ENCODE measurements at places on chromosomes 5 and 9. TPM values are rescaled to one million over a fixed set of nuclear protein-coding genes. Genes with fewer than 3 reads are reported as not detected.

DNA sequence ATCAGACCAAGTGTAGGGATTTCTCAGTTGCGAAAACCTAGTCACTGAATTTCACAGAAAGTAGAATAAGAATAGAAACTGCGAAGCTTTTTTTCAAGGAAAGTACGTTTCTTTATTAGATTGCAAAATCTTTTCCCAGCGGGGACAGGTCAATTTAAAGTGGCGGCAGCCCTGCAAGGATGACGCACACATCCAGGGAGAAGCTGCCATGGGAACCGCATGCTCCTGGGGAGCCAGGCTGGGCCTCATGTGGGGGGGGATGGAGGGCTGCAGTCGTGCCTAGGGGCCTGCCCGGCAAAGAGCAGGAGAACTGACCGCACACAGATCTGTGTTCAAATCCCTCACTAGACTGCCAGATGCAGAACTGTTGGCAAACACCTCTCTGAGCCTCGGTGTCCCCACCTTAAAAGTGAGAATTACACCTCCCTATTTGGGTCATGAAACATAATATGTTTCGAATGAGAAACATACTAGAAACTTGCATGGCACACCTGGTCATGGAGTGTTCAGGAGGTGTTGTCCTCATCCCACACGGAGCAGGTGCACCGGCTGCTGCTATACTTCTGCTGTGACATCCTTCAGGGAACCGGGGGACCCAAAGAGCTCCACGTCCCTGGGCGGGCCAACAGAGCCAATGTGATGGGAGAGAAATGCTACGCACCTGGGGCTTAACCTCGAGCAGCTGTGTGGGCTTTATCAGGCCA lies 127.8 kb upstream of the PHYKPL start:
- no peak for DNase-seq

The FKBP15 gene
- 14.9 TPM for total RNA-seq

DNA sequence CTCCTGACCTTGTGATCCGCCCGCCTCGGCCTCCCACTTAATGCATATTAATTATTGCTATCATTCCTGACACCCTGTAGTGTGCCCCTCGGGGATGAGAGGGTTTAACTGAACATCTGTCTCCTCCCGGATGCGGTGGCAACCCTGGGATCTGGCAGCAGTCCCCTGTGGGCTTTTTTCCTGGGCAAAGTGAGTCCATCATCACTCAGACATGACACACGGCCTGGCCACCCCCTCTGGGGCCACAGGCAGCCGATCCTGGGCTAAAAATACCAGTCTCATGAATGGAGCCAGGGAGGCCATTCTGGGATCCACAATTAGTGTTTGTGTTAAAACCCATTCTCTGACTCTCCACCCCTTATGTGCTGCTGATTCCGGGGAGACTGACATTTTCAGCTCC lies 161.2 kb downstream of the RGS3 start:
- no peak for DNase-seq

DNA sequence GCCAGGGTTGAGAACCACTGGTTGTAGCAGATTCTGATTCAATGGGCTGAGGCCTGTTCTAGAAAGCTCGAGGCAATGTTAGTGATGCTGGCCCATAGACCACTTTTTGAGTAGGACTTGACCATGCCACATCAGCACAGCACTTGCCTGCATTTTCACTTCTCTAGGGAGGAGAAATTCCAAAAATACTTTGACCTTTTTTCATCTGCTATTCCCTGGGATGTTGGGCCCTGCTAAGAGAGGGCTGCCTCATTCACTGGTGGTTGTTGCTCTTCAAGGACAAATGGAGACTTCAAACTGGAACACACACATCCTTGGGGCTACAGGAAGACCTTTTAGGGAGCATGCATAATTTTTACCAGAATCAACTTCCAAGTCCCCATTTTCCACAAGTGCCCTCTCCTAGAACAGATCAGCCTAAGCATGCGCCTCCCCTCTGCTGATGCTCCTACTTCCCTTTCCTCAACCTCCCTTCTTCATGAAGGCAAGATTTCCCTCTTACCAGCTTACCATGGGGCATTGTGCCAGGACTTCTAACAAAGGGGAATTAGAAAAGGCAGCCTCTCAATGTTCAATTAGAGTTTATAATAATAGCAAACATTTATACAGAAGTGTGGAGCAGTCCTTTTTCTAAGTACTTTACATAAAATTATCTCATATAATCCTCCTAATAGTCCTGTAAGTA lies 12.7 kb upstream of the TGFBI start:
- no peak for DNase-seq

GRCh38 chr9:10571699-10572098 lies 41.1 kb downstream of the PTPRD start:
- peak; percentile 43 for DNase-seq

DNA sequence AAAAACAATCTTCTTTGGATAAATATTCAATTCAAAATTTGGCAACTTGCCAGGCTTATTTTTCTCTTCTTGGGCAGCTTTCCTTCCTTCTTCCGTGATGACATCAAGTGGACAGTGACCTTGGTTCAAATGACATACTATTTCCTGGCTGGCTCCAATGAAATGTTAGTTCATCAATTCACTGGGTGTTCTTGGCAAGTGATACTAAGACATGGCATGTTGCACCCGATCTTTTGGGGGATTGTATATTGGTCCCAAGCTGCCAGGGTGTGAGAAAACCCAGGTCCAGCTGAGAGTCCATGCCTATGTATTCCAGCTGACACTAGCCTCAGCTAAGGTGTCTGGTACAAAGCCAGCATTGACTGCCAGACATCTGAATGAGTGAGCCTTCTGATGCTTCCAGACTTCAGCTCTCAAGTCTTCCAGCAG lies 252.9 kb downstream of the MAT2B start:
- no peak for DNase-seq

The NUDT2 gene
- 9.5 TPM for total RNA-seq

DNA sequence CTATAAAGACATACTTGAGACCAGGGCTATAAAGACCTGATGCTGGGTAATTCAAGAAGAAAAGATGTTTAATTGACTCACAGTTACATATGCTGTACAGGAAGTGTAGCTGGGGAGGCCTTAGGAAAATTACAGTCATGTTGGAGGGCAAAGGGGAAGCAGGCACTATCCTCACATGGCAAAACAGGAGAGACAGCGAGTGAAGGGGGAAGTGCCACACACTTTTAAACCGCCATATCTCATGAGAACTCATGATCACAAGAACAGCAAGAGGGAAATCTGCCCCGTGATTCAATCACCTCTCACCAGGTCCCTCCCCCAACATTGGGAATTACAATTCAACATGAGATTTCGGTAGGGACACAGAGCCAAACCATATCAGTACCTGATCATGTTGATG lies 89.9 kb upstream of the ADAMTSL1 start:
- no peak for DNase-seq

- no peak for DNase-seq
Observed at GRCh38 chr5:168601972-168602371, 22.8 kb upstream of the PANK3 start.

The CYSRT1 gene
- 1.4 TPM for total RNA-seq

DNA sequence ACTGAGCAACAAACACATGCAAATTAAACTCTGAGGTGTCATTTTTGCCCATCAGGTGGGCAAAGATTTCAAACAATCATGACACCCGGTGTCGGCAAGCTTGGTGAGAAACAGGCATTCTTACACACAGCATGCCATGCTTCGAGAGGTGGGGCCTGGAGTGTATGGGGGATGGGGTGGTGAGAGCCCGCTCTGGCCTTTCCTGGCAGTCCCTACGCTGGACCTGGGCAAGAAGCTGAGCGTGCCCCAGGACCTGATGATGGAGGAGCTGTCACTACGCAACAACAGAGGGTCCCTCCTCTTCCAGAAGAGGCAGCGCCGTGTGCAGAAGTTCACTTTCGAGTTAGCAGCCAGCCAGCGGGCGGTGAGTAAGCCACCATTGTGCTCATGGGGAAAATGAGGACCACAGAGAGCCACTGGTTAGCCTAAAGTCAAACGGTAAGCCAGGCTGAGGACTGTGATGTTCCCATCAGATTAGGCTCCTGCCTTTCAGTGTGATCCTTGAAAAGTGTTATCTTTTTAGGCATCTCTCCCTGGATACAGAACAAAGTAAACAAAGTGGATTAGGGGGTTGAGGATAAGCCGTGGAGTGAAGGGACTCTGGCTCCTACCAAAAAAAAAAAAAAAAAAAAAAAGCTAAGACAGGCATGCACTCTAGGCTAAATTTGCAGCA lies 9.4 kb downstream of the MYOZ3 start:
- peak; percentile 42 for DNase-seq

GRCh38 chr9:92720807-92721535 lies 43.7 kb downstream of the BICD2 start:
- DNase-seq: no peak

DNA sequence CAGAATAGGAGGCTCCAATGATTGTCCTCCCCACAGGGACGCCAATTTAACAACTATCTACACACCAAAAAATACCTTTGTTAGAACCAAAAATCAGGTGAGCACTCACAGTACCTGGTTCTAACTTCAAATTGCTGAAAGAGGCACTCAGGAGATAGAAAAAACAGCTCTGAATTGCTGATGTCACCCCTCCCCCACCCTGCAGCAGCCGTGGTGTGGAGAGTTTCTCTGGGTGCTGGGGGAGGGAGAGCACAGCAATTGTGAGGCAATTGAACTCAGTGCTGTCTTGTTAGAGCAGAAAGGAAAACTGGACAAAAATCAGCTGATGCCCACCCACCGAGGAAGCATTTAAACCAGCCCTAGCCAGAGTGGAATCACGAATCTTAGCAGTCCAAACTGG lies 41.8 kb downstream of the TNFSF8 start:
- peak; percentile 45 for DNase-seq

All from GM23338 (cell line).